ENCODE measurements at places on chromosomes 4 and X.

GRCh38 chr4:151624626-151625565 lies 135.9 kb downstream of the GATB start:
- no peak for DNase-seq

DNA sequence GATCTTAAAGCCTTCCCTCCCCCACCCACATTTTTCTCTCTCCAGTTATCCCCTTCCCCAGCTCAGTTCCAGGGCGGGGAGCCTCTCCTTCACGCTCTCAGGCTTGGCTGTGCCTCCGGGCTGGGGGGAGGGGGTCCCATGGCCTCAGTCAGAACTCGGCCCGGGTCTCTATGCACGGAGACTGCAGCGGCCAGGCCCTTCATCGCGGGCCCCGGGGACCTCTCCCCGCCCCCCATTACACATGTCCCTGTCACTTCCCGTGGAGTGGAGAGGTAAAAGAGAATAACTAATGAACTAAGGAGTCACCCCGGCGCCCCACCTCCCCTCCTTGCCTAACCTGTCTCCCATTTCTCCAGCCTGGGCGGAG lies 838 bp upstream of the PRICKLE3 start:
- DNase-seq, result no peak

DNA sequence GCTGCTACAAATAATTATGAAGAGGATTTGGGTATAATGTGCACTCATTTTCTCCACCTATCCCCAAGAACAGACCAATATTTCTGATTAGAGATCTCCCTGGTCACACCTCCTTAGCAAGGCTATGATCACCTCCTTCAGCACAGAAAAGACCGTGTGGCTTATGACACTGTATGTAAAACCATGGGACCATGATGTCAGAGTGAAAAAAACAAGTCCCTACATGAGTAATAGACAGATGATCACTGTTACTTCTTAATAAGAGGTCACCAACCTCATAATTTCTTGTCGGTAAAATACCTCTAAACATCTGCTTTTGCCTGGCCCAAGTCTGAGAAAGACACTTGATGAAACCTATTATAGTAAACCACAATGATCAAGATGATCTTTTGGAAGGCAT lies 330.6 kb upstream of the F9 start:
- DNase-seq, result no peak

DNA sequence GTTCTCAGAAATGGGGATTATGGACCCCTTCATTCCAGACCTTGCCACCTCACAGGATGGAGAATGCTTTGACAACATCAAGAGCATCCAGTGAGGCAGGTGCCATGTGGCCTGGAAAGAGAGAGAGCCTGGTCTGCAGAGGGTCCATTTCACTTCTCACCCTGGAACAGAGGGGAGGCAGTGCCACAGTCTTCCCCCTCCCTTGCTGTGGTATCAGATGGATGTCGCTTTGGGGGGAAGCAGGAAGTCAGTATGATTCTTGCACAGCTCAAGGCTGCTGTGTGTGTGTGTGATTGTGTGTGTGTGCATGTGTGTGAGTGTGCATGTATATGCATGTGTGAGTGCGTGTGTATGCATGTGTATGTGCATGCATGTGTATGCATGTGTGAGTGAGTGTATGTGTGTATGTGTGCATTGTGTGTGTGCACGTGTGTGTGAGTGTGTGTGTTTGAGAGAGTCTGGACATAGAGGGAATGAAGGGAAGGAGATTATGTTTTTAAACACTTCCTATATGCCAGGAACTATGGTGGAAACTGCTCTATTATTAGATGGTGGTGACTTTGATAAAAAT lies 328.6 kb upstream of the CLNK start:
- DNase-seq, result no peak

DNA sequence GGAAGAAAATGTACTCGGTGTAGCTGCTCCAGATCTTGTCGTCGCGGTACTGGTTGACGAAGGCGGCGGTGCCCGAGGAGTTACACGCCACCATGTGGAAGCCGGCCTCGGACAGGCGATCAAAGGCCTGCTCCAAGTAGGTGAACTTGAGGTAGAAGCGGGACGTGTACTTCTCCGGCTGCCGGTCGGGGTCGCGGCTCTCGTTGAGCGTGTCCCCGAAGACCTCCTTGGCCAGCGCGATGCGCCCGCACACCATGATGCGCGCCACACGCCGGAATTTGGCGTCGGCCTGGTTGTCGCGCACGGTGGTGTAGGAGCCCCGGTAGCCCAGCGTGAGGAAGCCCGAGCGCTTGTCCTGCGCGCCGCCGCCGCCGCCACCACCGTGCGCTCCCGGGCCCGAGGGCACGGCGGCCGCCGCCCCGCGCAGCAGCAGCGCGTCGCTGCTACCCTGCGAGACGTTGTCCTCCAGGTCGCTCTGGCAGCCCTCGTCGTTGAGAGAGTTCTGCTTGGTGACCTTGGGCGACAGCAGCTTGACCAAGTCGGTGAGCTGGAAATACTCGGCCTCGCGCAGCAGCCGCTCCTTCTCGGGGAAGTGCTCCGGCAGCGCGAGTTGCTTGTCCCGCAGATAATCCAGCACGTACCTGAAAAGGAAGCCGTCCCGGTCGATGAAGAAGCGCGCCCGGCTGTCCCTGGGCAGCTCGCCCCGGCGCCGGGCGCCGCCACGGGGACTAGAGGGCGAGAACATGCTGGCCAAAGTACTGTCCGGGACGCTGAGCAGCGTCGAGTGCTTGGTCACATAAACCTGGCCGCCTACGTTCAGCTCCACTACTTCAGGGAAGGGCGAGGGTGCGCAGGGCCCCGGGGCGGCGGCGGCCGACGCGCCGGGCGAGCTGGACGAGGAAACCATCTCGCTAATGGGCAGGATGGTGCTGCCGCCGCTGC lies 775 bp downstream of the KCTD8 start:
- DNase-seq, result no peak

- DNase-seq, result no peak
These were observed 46.9 kb downstream of the ACOX3 start for GRCh38 chr4:8393593-8394038.

- no peak for DNase-seq
These were observed 17.8 kb upstream of the GABRQ start for GRCh38 chrX:152619897-152620296.

- DNase-seq, result no peak
These were observed 420.8 kb upstream of the DIPK2B start for GRCh38 chrX:45621376-45622041.

All from right renal pelvis (tissue), 4 donors.